ENCODE measurements at places on chromosomes 3 and 15. TPM values are rescaled to one million over a fixed set of nuclear protein-coding genes. Genes with fewer than 3 reads are reported as not detected.
A peak's percentile ranks its signal among the peaks of the same experiment; 100 is the strongest.

GP9 gene
- not detected for total RNA-seq

GRCh38 chr3:193788189-193788991, 195.4 kb downstream of the OPA1 start:
- peak; percentile 76 for DNase-seq

DNA sequence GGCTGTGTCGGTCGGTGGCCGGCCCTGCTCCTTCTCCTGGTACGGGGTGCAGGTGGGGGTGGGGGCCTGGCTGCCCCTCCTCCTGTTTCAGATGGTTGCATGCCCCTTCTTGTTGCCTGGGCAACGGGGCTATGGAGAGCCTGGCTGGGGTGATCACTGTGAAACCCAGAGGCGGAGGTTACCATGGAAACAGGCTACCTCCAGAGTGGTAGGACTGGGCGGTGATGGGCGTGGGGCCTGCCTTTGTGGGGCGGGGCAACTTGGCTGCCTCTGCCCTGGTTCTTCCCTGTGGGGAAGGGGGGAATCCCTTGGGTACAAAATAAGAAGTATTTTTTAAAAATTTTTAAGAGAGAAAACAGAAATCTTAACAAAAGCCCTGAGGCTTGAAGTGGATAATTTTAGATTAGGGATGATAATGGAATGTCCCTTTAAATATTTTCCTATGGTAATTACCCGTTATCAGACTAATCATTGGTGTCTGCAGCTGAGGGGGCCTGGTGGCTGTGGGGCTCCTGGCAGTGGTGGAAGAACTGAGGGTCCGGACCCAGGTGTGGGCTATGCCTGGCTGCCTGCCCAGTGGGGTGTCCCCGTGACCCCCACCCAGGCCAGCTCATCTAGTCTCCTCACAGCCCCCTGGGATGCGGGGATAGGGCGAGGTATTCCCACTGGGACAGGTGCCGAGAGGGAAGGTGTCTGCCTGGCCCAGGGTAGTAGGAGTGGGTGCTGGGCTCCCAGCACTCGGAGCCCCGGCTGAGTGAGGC, 32.5 kb downstream of the PLXNA1 start:
- no peak for DNase-seq

- DNase-seq = peak; percentile 11
Observed at GRCh38 chr3:94303897-94304296, 241.0 kb downstream of the NSUN3 start.

- no peak for DNase-seq
Observed at GRCh38 chr3:150528354-150528797, 17.9 kb downstream of the SERP1 start.

GRCh38 chr15:85625856-85626255, 168.9 kb downstream of the KLHL25 start:
- DNase-seq = no peak

- peak; percentile 48 for DNase-seq
Observed at GRCh38 chr3:149936812-149937230, 33.9 kb downstream of the PFN2 start.

GRCh38 chr3:46512191-46512749, 14.5 kb downstream of the RTP3 start:
- DNase-seq = no peak

- no peak for DNase-seq
Observed at GRCh38 chr15:75551091-75551490, 28.0 kb downstream of the PTPN9 start.

GABRR3 gene
- total RNA-seq = not detected

DNA sequence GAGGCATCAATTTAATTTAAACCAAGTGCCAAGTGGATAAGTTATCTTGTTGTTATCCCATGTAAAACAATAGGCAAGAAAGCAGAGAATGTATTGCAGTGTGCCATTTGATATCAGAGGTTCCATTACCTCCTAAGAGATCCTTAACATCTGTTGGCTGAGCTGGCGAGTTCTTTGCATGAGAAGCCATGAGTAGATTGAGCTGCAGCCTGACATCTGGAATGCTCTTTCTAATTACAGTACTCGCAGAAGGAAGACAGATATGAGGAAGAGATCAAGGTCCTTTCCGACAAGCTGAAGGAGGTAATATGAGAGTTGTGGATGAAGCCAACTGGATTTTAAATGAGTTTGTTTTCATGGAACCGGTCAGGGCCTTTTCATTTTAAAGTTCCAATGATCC, 19.4 kb downstream of the TPM1 start:
- DNase-seq = no peak

DNA sequence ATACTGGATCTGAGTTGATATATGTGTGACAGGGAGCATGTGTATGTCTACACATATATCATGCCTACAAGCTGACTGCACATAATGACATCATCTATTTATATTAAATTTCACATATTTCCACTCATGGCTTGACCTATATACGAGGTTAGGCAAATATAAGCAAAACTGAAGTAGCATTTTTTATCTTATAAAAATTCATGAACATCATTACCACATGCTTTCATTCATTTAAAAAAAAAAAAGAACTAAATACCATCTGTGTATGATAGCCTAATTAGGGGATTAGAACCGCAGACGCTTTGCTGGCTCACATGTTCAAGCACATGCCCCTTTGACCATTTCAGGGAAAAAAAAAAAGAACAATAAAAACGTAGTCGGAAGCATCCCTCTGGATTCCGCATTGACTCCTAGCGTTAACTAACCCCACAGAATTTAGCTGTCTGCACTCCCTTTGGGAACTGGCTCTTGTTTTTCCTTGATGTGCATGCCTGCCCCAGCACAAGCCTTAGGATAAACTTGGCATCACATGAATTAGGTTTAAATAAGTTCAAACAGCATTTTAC, 888.4 kb downstream of the ROBO1 start:
- DNase-seq = no peak

GRCh38 chr3:119352034-119352609, 57.9 kb downstream of the ARHGAP31 start:
- DNase-seq = no peak

DNA sequence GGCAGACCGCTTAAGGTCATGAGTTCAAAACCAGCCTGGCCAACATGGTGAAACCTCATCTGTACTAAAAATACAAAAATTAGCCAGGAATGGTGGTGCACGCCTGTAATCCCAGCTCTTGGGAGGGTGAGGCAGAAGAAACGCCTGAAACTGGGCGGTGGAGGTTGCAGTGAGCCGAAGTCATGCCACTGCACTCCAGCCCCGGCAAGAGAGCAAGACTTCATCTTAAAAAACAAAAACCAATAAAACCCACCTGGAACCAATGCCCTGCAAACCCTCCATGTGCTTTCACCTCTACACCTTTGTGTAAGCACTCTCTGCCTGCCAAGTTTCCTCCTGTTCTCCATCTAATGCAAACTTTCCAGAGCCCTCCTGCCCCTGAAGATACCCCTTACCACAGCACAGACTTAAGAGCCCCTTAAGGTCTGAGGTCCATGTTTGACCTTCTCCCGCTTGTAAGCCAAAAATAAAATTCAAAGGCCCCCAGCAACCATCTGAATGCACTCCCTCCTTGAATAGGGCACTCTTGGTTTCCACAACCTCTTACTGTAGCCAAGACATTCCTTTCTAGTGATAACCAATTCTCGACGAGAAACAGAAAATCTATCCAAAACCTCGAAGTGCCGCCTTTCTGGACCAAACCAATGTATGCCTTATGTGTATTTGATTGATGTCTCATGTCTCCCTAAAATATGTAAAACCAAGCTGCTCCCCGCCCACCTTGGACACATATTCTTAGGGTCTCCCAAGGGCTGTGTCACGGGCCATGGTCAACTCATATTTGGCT, 3.0 kb downstream of the RPL32 start:
- no peak for DNase-seq

GRCh38 chr3:480070-480469, 283.5 kb downstream of the CHL1 start:
- DNase-seq = no peak

AP3B2 gene
- total RNA-seq = 3.9 TPM

SNTN gene
- 1.0 TPM for total RNA-seq

DNA sequence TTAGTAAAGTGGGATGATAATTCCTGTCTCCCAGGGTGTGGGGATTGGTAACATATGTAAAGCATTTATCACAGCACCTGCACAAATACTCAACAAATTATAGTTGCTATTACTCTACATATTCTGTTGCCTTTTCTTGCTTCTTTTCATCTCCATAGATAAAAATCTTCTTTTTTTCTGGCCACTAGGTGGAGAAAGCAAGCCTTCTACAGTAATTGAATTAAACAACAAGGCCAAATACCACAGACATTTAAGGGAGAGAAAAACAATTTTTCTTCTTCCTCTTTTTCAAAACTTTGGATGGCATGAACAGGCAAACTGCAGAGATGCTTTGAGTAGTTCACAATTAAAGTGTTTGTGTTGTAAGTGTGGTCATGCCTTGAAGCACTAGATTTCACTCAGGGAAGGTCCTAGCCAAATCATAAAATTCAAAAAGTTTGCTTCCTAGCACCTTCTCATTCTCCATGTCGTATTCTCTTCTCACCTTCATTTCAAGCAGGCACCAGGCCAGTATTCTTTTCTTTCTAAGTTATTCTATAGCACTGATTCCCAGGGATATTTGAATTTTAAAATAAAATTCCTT, 493.4 kb upstream of the TGFBR2 start:
- DNase-seq = no peak

GPR149 gene
- not detected for total RNA-seq

PLXNA1 gene
- total RNA-seq = 25.1 TPM

- peak; percentile 70 for DNase-seq
Observed at GRCh38 chr3:38960953-38961622, 90.7 kb downstream of the SCN11A start.

ADGRG7 gene
- total RNA-seq = not detected

GRCh38 chr15:100596792-100597191, 5.2 kb downstream of the LINS1 start:
- DNase-seq = peak; percentile 6

IQCF5 gene
- total RNA-seq = not detected

SRGAP3 gene
- 10.9 TPM for total RNA-seq

GRCh38 chr3:171776411-171776810, 33.9 kb downstream of the PLD1 start:
- no peak for DNase-seq

GRCh38 chr3:58568572-58569286, 8.5 kb downstream of the FAM107A start:
- peak; percentile 76 for DNase-seq

ZDHHC19 gene
- total RNA-seq = not detected

GRCh38 chr3:152375546-152375945, 106.8 kb downstream of the MBNL1 start:
- no peak for DNase-seq

DNA sequence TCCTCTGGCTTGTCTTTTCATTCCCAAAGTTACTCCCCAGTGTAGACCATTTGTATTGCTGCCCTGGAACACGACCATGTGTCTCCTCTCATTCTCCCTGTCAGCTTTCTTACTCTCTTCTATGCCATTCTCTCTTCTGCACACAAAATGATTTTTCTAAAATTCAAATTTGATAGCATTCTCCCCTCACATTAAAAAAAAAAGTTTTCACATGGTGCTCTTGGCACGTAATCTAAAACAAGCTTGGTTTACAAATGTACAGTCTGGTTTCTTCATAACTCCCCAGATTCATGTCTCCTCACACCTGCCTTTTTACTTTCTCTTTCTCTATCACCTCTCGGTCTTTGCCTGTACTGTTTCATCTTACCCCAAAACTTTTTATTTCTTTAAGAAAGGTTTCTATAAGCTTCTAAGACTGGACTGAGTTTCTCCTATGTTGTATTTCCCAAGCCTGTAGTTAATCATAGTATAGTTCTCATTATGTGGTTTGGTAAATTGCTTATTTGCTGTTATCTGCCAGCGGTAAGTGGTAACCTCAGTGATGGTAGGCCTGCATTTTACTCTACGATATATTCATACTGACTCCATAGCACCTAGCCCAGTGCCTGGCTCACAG, 31.2 kb downstream of the BCHE start:
- no peak for DNase-seq

HIGD2B gene
- not detected for total RNA-seq

DNA sequence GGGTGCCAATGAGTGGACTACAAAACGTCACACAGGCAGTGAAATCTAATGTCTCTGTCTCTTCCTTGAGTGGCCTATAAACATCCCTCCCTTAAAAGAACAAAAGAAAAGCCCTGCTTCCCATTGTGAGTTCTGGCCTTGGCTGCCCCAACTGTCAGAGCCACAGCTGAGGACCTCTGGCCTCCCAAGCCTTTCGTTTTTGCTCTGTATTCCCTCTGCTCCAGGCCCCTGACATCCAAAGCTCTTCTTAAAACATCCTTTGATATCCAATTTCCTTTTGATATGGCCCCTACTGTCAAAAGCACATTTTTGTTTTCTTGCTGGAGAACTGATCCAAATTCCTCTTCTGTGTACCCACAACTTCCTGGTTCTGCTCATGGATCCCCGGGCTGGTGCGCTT, 126.8 kb downstream of the RORA start:
- DNase-seq = no peak

DNA sequence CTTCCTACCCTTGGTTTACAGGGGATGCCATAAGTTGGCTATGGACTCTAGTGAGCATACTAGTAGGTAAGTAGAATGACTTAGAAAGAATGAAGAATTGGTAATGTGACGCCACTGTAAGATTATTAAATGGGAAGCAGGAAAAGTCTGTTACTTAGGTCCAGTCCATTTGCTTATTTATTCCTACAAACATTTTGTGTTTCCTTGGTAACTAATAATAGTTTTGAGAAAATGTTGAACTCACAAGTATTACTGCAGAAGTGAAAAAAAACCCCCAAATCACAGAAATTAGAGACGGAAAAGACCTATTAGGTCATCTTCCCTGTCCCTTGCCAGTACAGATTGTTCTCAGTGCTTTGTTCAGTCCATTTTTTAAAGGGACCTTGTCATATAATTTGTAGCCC, 63.5 kb downstream of the CMSS1 start:
- DNase-seq = no peak

- no peak for DNase-seq
Observed at GRCh38 chr15:45133561-45133920, 3.7 kb downstream of the DUOX1 start.

CYP1A2 gene
- not detected for total RNA-seq

GRCh38 chr3:46484388-46484787, 13.4 kb upstream of the RTP3 start:
- peak; percentile 39 for DNase-seq

DNA sequence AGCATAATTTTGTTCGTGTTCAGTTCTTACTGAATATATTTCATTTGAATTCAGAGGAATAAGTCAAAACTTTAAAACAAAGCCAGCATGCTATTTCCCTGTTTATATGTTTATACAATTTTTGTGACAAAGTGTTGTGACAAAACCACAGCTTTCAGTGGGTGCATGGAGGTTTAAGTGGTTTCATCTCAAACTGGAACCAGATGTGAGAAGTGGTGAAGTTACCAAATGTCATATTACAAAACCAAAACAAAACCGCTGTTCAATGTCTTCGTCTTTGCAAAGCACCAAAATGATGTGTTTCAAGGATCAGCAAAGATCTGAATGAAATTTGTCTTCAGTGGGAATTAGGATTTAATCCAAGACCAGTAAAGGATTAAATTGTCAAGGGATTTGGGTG, 59.3 kb upstream of the OSTN start:
- no peak for DNase-seq

DNA sequence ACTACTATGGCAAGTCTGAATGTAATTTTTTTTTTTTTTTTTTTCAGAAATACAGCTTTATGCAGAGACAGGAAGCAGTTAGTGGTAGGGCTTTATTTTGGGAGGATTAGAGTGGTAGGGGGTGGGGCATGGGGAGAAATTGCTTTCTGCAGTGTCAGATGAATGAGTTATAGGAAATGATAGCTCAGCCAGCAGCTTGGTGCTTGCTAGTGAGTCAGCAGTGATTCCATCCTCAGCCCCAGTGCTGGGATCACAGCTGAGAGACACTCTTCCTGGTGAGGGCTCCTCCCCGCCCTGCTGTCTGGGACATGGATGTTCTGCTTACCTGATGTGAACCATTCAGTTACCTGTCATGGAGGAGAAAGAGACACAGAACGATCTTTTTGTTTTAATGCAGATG, 39.6 kb downstream of the SEMA6D start:
- no peak for DNase-seq

Measured in body of pancreas (tissue), 4 donors.